ENCODE measurements at places on chromosomes 5 and 9.

DNA sequence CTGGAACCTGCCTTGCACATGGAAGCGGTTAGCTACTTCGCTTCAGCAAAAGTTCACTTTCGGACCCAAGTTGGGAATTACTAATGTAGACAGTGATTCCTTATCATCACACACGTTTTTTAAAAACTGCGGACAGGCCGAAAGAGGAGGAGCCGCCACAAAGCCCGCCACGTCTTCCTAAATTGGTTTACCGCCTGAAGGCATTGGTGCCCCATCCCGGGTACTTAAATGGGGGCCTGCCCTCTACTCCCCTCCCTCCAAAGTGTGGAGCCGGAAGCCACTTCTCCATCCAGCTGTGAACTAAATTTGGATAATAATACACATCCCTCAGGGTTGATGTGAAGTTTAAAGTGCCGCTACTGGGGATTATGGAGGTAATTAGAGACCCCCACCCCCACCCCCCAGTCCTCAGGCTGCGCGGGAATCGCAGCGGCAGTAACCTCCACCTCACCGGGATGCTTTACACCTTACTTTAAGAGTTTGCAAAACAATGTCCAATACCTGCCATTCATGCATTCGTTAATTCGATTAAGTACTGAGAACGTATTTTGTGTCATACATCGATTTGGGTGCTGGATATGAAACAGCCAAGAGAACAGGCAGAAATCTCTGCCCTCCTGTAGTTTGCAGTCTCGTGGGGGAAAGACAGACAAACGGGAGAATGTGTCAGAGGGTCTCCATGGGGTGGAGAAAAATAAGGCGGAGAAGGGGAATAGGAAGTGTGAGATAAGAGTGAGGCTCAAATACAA, 937 bp upstream of the MACROH2A1 start:
- DNase-seq = no peak

DNA sequence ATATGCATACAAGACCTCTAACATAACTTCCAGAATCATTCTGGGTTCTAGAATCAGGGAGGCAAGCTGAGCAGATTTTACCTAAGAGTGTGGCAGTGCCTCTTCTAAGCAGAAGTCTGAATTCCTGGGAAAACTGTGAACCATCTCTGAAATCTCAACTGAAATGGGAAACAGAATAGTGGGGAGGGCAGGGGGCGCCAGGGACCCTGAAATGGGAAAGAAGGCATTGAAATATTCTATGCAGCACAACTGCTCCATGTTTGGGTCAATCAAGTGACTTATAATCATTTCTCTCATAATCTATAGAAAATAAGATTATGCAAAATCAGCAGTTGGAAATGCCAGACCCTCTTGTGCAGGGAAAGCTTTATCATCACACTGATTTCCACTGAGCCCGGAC, 156.1 kb downstream of the EBF1 start:
- no peak for DNase-seq

GRCh38 chr9:35397216-35397698, 92.7 kb upstream of the RUSC2 start:
- DNase-seq = no peak

GRCh38 chr5:60487476-60487875, 212.5 kb downstream of the DEPDC1B start:
- no peak for DNase-seq

GRCh38 chr5:98825582-98826375, 52.3 kb downstream of the RGMB start:
- no peak for DNase-seq

DNA sequence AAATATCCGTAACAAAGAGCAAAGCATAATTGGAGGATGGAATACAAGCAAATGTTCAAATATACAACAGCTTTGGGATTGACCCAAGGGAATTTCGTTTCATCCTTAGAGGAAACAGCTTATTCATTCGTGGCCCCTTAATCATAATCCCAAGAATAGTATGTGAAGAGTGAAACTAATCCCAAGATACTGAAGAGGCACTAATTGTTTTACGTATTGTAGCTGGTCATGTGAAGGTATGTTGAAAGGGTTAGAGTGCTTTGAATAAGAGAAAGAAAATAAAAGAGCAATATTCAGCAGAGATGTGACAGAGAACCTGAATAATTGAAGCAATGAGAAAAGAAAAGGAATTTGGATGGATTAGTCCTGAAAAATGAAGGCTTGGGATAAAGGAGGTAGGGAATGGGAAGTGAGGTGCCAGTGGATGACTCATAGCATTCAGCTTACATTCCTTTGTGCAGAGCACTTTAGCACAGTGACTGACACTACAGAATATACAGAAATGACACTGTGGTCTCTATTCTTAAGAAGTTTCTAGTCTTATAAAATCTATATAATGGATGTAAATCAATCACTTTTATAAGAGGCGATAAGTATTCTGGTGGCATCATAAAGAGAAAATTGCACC, 221.9 kb downstream of the TLR4 start:
- DNase-seq = no peak

DNA sequence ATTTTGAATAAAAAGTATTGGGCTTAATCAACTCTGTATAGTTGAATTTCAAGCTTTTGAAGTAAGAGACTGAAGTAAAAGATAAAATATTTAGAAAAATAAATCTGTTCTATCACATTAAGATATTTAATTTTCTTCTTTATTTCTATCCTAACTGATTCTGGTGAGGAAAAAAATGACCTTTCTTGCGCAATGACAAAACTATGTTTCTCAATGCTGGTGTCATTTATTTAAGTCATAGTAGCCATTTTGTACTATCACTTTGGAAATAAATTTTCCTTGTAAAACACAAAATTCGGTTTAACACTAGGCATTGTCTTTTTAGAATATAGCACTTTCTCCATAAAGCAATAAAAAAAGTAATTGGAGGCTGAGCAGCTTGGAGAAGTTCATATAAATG, 728.0 kb downstream of the CDH9 start:
- no peak for DNase-seq

Measured in left lobe of liver (tissue), 2 donors.